ENCODE measurements at places on chromosomes 3 and 15. TPM values are rescaled to one million over a fixed set of nuclear protein-coding genes. Genes with fewer than 3 reads are reported as not detected.

GOLGA6L9 gene
- 20.7 TPM for total RNA-seq

CCR5 gene
- total RNA-seq = not detected

ATP1B3 gene
- 44.4 TPM for total RNA-seq

ISL2 gene
- not detected for total RNA-seq

APPL1 gene
- total RNA-seq = 108 TPM

TRPC1 gene
- total RNA-seq = 113 TPM

MRPS25 gene
- 47.9 TPM for total RNA-seq

MYLK gene
- total RNA-seq = 5.3 TPM

WDR6 gene
- total RNA-seq = 131 TPM

PATL2 gene
- total RNA-seq = 3.4 TPM

C3orf85 gene
- total RNA-seq = not detected

CCDC33 gene
- total RNA-seq = 0.31 TPM

CFAP92 gene
- total RNA-seq = 1.6 TPM

HAPLN3 gene
- 5.0 TPM for total RNA-seq

TTLL13 gene
- not detected for total RNA-seq

CCRL2 gene
- 1.9 TPM for total RNA-seq

BNC1 gene
- total RNA-seq = not detected

MEIS2 gene
- total RNA-seq = 283 TPM

LMAN1L gene
- not detected for total RNA-seq

HMCES gene
- 16.6 TPM for total RNA-seq

SCN5A gene
- 1.3 TPM for total RNA-seq

HYAL1 gene
- 2.8 TPM for total RNA-seq

TMC3 gene
- total RNA-seq = 0.31 TPM

ROPN1 gene
- not detected for total RNA-seq

CDHR4 gene
- total RNA-seq = not detected

TFRC gene
- total RNA-seq = 144 TPM

GOLGA8G gene
- not detected for total RNA-seq

C2CD4B gene
- total RNA-seq = 1.6 TPM

LYSMD4 gene
- total RNA-seq = 36.9 TPM

CACNA1D gene
- 49.8 TPM for total RNA-seq

CAMK2N2 gene
- 3.4 TPM for total RNA-seq

CYP8B1 gene
- total RNA-seq = not detected

MBD4 gene
- 23.2 TPM for total RNA-seq

PLD1 gene
- total RNA-seq = 9.1 TPM

SGO1 gene
- 4.1 TPM for total RNA-seq

ATP10A gene
- 2.5 TPM for total RNA-seq

TP53BP1 gene
- total RNA-seq = 258 TPM

SCAMP5 gene
- total RNA-seq = 70.7 TPM

ACOX2 gene
- total RNA-seq = 3.4 TPM

GOLGA8R gene
- total RNA-seq = 1.6 TPM

RETNLB gene
- total RNA-seq = not detected

GPR15 gene
- total RNA-seq = not detected

DUOXA2 gene
- total RNA-seq = not detected

LRIG1 gene
- total RNA-seq = 71.1 TPM

AADACL2 gene
- total RNA-seq = not detected

GOLGA6A gene
- total RNA-seq = not detected

MOBP gene
- total RNA-seq = 0.63 TPM

ADAMTS7 gene
- total RNA-seq = 26.3 TPM

DNAH12 gene
- 1.6 TPM for total RNA-seq

ZNF385D gene
- total RNA-seq = 23.2 TPM

CAPN7 gene
- 70.1 TPM for total RNA-seq

CPLX3 gene
- 1.6 TPM for total RNA-seq
